ENCODE measurements at places on chromosomes 1 and 21.

GRCh38 chr21:31671931-31672330 lies 12.4 kb downstream of the SOD1 start:
- no peak for DNase-seq

DNA sequence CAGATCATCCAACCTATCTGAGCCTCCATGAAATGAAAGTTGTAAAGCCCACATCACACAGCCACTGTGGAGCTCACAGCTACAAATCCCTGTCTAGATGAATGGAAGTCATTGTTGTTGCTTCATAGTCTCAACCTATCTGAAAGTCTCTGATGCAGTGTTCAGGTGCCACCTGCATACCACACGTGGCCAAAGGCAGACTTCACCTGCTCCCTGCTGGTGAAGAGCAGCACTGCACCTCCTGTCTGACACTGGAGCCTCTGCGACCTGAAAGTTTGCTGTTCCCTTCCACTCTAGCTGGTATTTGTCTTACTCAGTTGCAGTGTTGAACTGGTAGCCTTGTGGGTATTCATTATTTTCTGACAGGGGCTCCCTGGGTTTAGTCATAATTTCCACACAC lies 18.4 kb downstream of the LORICRIN start:
- DNase-seq: peak; percentile 36

DNA sequence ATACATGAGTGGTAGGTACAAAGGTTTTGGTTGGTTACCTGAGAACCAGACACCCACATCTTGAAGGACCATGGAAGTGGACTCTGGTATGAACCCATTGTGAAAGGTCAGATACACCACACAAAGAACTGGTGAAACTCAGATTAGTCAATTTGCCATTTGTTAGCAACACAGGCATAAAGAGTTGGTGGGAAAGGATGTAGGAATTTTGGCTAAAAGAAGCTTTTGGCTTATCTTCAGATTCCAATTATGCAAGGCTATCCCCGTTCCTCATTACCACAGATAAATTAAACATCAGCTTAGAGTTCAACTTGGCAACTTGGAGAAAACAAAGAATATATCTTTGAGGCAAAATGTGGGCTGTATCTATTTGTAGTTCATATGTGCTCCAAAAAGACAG lies 87.0 kb upstream of the IRF2BP2 start:
- no peak for DNase-seq

- DNase-seq: peak; percentile 53
These were observed 106.7 kb downstream of the HIVEP3 start for GRCh38 chr1:41812051-41812450.

- no peak for DNase-seq
These were observed 1039.4 kb upstream of the B3GALT2 start for GRCh38 chr1:194225821-194226220.

- DNase-seq: no peak
These were observed 176.8 kb downstream of the FAF1 start for GRCh38 chr1:50783286-50783685.

GRCh38 chr1:160503087-160503486 lies 20.0 kb downstream of the SLAMF6 start:
- no peak for DNase-seq

GRCh38 chr1:85603086-85603880 lies 22.7 kb downstream of the CCN1 start:
- no peak for DNase-seq

GRCh38 chr21:43315244-43316137 lies 111.4 kb downstream of the SIK1 start:
- no peak for DNase-seq

- DNase-seq: peak; percentile 22
These were observed 7.5 kb downstream of the MX2 start for GRCh38 chr21:41369105-41369919.

GRCh38 chr21:39670701-39671100 lies 58.0 kb downstream of the B3GALT5 start:
- no peak for DNase-seq

DNA sequence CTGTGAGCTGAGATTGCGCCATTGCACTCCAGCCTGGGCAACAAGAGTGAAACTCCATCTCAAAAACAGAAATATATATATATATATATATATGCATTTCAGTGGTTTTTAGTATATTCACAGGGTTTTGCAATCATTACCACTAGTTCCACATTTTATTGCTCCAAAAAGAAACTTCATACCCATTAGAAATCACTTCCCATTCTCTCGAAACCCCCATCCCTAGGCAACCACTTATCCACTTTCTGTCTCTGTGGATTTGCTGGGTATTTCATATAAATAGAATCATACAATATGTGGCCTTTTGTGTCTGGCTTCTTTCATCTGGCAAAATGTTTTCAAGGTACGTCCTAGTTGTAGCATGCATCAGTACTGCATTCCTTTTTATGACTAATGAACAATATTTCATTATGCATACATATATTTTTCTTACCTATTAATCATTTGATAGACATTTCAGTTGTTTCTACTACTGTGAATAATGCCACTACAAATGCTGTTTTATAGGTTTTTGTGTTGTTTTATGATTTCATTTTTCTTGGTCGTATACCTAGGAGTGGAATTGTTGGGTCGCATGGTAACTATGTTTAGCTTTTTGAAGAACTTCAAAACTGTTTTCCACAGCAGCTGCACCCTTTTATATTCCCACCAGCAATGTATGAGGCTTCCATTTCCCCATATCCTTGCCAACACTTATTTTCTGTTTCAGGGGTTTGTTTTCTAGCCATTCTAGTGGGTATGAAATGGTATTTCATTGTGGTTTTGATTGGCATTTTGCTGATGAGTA lies 95.9 kb downstream of the PHTF1 start:
- no peak for DNase-seq

GRCh38 chr1:244957525-244957924 lies 93.2 kb upstream of the HNRNPU start:
- DNase-seq: no peak

GRCh38 chr1:77031106-77031662 lies 163.9 kb downstream of the ST6GALNAC5 start:
- no peak for DNase-seq

DNA sequence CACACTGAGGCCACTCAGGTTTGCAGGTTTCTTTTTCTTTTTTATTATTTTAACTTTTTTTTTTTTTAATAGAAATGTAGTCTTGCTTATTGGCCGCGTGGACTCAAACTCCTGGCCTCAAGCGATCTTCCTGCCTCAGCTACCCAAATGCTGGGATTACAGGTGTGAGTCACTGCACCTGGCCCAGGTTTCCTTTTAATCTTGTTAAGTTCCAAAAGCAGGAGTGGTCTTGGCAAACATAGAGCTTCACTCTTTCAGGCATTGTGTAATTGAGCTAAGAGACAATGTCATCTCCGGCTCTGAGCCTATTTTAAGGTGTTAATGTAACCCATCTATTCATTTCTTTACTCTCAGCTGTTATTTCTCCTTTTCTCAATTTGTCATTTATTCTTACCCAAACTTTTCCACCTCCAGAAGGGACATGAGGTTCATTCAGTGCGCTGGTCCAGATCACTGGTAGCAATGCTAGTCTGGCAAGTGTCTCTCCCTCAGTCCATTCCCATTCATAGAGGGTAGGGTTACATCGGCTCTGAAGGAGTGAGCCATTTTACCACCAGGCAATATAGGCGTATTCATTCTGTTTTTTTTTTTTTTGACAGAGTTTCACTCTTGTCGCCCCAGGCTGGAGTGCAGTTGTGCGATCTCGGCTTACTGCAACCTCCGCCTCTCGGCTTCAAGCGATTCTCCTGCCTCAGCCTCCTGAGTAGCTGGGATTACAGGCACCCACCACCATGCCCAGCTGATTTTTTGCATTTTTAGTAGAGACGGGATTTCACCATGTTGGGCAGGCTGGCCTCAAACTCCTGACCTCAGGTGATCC lies 11.3 kb upstream of the MFSD2A start:
- DNase-seq: no peak

DNA sequence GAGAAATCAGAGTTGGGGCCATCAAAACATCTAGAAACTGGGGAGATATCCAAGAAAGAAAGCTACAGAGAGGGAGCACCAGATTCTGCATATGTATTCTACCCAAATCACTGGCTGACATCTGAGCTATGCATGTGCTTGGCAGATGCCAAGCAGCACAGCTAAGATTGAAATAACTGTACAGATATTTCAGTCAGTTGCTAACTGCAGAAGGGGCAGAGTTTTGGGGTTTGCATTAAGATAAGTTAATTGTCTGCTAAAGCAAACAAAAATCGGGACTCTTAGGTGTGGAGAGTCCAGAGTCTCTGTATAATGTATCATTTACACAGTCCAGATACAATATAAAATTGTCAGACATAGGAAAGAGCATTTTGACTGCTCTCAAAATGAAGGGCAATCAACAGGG lies 437.1 kb downstream of the PTBP2 start:
- no peak for DNase-seq

GRCh38 chr1:33305816-33306652 lies 14.9 kb downstream of the A3GALT2 start:
- no peak for DNase-seq

DNA sequence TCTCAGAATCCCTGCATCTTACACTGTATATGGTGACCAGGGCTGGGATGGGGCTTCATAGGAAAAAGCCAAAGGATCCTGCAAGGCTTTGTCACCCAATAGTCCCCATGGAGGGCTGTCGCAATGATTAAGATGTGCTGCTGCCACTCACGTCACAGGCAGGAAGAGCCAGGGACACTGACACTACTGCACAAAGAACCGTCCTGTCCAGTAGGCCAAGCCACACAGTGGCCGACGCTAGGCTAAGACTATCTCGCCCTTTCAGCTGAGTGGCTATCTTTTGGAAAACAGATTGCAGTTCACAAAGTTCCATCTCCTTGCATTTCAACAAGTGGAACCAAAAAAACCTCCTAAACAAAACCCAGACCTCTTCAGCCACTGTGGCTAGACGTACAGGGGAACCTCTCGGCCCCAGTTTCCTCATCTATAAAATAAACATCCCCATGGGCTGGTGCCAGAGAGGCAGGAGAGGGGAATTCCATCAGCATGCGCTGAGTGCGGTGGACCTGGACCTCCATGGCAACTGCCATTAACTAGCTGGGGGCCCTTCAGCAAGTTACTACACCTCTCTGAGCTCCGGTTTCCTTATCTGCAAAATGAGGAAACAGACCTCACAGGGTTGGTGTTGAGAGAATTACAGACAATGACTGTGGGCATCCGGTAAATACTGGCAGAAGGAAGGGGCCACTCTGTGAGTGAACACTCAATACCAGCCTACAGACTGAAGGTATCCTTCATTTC lies 8.7 kb downstream of the CAPZB start:
- DNase-seq: no peak

DNA sequence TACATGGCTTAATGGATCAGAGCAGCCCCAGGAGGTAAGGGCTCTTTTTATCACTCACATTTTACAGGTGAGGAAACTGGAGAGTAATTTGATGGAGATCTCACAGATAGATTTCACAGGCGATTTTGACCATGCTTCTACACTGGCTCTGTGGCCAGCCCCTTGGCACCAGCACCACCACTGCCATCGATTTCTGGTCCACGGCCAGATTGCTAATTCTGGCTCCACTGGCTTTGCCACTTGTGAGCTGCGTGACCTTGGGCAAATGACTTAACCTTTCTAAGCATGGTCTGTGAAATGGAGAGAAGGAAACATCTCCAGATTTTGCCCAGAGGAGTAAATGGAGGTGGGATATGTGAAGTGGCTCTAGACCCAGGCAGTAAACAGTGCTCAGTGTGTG lies 32.6 kb downstream of the KCNC4 start:
- DNase-seq: no peak

DNA sequence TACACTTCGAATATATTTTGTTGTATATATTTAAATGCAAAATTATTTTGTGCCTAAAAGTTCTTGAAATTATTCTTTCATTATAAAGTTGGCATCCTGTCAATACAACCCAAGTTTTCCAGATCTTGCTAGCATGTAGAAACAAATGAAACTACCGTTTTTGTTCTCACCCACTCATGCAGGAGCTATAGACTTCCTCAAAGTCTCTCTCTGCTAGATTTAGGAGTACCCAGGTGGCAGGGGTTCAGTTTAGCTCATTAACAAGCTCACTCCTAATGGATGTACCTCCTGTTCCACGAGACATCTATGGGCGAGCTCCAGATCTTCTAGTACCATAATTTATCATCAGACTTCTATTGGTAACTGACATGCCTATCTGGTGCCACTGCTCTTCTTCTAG lies 390.2 kb upstream of the POU3F1 start:
- DNase-seq: no peak

DNA sequence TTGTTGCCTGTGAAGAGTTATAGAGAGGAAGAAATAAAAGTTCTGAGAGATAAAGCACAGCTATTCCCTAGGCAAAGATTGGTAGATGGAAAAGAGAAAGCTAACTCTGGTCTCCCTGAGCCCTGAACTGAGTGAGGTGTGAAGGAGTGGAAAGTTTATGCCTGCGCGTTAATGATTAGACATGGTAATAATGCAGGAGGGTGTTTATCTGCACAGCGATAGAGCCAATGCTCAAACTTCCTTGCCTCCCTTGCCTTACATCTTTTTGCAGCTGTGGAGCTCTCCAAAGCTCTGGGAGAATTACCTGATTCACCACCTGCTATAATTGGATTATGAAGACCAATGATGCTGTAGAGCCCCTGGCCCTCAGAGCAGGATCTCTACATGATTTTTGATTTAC lies 32.8 kb upstream of the CHRM3 start:
- DNase-seq: no peak

DNA sequence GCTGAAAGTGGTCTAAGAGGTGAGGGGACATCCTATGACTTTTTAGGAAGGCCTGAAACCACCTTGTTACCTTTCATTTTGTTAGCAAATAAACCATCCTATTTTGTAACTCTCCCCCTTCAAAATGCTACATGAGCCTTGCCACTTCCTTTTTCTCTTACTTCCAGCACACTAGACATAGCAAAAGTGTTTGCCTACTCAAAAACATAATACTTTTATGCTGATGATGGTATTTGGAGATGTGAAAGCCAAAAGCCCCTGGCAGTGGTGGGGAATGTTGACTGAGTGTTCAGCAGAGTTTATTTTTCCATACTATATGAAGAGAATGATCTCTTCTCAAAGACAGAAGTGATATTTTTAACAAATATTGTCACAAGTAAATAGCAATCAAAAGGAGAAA lies 134.2 kb downstream of the EDEM3 start:
- DNase-seq: no peak

GRCh38 chr1:176692988-176693696 lies 230.2 kb downstream of the PAPPA2 start:
- no peak for DNase-seq

DNA sequence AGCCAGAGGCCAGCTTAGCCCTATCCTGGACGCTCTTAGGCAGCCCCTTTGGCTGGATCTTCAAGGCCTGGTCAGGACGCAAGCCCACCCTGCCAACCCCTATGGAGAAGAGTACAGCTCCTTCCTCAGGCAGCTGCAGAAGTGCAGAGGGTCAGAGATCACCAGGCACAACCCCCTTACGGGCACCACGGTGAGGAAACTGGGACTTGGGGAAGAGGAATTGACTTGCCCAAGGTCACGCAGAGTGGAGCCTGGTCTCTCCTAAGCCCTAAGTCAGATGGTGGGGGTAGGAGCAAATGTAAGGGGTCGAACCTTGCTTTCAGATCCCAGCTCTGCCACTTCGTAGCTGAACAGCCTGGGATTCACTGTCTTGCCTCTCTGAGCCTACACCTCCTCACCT lies 3.7 kb downstream of the E2F2 start:
- DNase-seq: no peak

GRCh38 chr1:90710579-90711536 lies 6.2 kb downstream of the BARHL2 start:
- no peak for DNase-seq

- DNase-seq: no peak
These were observed 244.9 kb downstream of the KCNJ6 start for GRCh38 chr21:37671381-37671780.

Measured in stimulated activated CD4-positive, alpha-beta T cell treated with anti-CD3 and anti-CD28 coated beads, Interleukin-2, amount 100 ng/mL, for 48 hours (primary cell).